Activated T-cell treated with anti-CD3 and anti-CD28 coated beads, Interleukin-2, amount 50 U/mL, for 24 hours (primary cell): ENCODE measurements at places on chromosomes 4 and X.
A peak's percentile ranks its signal among the peaks of the same experiment; 100 is the strongest.

GRCh38 chrX:43707812-43708548, 51.9 kb downstream of the MAOA start:
- no peak overlapping the region for H3K4me3 ChIP-seq
- no peak overlapping the region for H3K27ac ChIP-seq
- no peaks in the 10 kb centered on the region for H3K36me3 ChIP-seq
- H3K27me3 ChIP-seq = peaks cover 54% of the 10 kb centered on the region
- H3K4me1 ChIP-seq = no peaks in the 10 kb centered on the region

DNA sequence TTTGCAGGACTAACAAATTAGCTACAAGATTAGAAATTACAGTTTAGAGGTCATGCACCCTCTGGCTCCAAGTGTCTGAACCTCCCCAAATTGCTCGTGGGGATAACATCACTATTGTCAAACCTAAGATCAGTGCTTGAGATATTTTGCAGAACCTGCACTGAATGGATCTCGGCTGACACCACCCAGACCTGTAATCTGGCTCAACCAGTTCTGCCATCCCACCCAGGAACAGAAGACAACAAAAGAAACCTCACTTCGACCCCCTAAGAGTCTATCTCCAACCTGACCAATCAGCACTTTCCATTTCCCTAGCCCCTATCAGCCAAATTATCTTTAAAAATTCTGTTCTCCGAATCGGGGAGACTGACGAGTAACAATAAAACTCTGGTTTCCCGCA, 318.7 kb downstream of the NAP1L3 start:
- no peak overlapping the region for H3K4me3 ChIP-seq
- DNase-seq = no peak
- no peaks in the 10 kb centered on the region for H3K36me3 ChIP-seq

DNA sequence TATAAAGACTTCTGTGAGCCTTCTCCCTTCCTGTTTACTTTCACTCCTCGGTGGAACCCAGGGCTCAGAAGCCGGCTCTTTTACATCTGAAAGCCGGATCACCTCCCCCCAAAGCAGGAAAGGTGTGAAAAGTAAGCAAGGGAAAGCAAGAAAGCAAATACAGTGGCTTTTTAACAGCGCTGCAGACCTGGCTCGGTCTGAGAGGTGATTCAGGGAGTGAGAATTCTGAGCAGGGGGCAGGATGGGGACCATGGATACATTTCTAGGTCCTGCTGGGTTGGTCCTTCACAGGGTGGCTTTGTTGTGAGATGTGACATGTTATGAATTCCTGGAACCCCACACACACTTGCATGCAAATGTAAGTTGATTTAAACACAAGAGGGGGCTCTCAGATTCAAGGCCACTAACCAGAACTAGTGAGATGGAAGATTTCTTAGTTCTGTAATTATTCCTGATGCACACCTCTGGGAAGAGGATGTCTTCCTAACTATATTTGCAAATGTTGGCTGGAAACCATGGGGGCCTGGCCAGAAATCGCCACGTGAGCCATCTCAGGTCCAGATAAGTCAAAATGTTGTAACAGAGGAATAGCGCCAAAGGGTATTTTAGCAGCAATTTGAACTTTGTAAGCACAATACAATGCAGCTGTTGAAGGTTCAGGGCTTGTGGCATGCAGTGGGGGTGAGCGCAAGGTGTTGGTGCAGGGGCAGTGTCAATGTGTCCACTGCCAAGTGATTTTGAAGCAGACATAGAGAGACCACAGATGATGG, 670.1 kb upstream of the LCORL start:
- DNase-seq = no peak
- H3K27ac ChIP-seq = no peak overlapping the region
- no peaks in the 10 kb centered on the region for H3K36me3 ChIP-seq
- H3K4me3 ChIP-seq = no peak overlapping the region
- H3K27me3 ChIP-seq = peaks cover 6% of the 10 kb centered on the region

DNA sequence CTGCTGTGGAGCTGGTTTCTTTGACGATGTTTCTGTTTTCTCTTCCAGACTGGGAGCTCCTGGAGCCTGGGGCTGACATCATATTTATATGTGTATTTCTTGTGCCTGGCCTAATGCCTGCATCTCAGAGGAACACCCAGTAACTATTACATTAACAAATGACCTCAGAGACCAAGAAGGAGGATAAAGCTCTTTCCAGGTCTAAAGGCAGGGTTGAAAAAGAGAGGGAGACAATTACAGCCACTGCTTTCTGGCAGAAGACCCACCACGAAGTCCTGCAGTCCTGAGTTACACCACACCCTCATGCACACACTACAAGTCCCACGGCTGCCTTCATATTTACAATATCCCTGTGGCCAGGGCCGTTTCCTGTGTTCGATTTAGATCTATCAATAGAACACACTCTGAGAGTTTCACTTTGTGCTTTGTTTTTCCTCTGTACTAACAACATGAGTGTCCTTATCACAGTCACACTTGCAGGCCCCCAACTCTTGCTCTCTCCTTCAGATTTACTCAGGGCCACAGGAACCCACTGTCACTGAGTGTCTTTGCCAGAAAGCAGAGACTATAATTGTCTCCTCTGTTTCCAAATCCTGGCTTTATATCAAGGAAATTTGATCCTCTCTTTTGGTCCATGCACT, 535.5 kb downstream of the MID1IP1 start:
- peak overlapping the region; percentile 84 for H3K27ac ChIP-seq
- peaks cover 47% of the 10 kb centered on the region for H3K4me1 ChIP-seq
- H3K4me3 ChIP-seq = no peak overlapping the region
- DNase-seq = no peak
- peaks cover 22% of the 10 kb centered on the region for H3K27me3 ChIP-seq
- no peaks in the 10 kb centered on the region for H3K36me3 ChIP-seq

- H3K4me3 ChIP-seq = peak overlapping the region; percentile 94
- H3K36me3 ChIP-seq = peaks cover 51% of the 10 kb centered on the region
- H3K27ac ChIP-seq = peak overlapping the region; percentile 96
- DNase-seq = peak; percentile 53
- peaks cover 51% of the 10 kb centered on the region for H3K4me1 ChIP-seq
These were observed 1.4 kb downstream of the CD99 start for GRCh38 chrX:2692221-2693112.

DNA sequence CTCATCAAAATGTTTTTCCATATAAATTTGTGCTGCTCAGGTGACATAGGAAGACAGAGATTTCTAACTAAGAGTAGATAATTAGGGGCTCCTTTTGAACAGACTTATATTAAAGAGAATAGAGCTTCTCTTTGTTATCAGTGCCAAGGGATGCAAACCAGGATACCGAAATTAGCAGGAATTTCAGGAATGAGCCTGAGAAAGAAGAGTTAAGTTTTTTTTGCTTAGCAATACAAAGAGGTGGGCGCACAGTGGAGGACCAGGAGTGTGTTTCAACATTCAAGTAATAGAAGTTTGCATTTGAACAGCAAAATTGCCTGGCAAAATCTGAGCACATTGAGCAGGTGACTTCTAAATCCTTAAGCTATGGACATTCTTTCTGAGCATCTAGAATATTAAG, 541.3 kb downstream of the GBA3 start:
- no peak overlapping the region for H3K27ac ChIP-seq
- H3K4me3 ChIP-seq = no peak overlapping the region
- DNase-seq = no peak
- no peaks in the 10 kb centered on the region for H3K4me1 ChIP-seq

DNA sequence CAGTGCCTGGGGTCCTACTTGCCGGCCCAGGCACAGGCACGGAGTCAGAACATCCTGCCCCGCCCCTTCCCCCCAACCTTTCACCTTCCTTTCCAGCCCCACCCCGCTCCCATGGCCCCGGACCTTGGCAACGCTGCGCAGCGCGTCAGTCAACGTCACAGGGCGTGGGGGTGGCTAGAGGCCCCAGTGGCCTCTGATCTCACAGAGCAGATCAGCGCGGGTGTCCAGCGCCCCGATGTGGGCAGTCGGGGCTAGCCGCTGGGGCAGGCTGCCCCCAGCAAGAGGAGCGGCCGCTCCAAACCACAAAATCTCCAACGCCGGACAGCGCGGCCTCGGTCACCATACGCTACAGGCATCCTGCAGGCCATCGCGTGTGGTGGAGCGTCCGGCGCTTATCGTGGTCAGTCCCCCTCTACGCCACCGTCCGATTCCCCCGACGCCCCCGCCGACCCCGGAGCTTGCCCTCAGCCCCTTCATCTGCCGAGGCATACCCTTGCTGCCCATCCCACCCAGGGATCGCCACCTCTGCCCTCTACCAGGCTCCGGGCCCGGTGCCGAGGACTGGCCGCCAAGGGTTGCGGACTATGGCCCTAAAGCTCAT, 69.6 kb upstream of the APOOL start:
- DNase-seq = no peak
- no peaks in the 10 kb centered on the region for H3K36me3 ChIP-seq
- H3K27me3 ChIP-seq = peaks cover 16% of the 10 kb centered on the region

GRCh38 chrX:125150231-125150630, 169.4 kb upstream of the TEX13C start:
- no peak overlapping the region for H3K4me3 ChIP-seq
- peaks cover 6% of the 10 kb centered on the region for H3K27me3 ChIP-seq
- H3K4me1 ChIP-seq = no peaks in the 10 kb centered on the region

DNA sequence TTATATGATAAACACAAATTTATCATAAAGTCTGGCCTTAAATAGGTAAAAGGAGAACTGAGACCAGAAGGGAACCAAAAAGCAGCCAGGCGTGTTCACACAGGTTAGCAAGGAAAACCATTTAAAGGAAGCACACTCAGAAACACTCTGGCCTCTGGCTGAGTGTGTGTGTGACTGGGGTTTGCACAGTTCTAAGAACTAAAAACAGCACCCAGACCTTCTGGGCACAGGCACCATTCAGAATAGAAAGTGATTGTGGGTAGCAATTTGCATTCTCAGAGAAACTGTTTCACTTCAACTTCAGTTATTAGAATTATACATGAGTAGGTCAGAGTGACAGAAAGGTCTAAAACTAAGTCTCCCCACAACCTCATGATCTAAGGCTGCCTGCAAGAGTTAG, 10.0 kb downstream of the GPR82 start:
- H3K27ac ChIP-seq = peak overlapping the region; percentile 79
- DNase-seq = no peak
- no peaks in the 10 kb centered on the region for H3K36me3 ChIP-seq
- H3K4me1 ChIP-seq = peaks cover 26% of the 10 kb centered on the region
- peaks cover 16% of the 10 kb centered on the region for H3K27me3 ChIP-seq

GRCh38 chr4:3688018-3688998, 77.9 kb upstream of the ADRA2C start:
- no peaks in the 10 kb centered on the region for H3K27me3 ChIP-seq
- no peak overlapping the region for H3K27ac ChIP-seq
- H3K36me3 ChIP-seq = no peaks in the 10 kb centered on the region

- no peak for DNase-seq
- H3K4me3 ChIP-seq = no peak overlapping the region
- no peak overlapping the region for H3K27ac ChIP-seq
These were observed 1127.6 kb downstream of the ADGRL3 start for GRCh38 chr4:62327612-62328297.

GRCh38 chr4:156929386-156930105, 42.1 kb downstream of the PDGFC start:
- H3K4me1 ChIP-seq = no peaks in the 10 kb centered on the region
- no peaks in the 10 kb centered on the region for H3K36me3 ChIP-seq

DNA sequence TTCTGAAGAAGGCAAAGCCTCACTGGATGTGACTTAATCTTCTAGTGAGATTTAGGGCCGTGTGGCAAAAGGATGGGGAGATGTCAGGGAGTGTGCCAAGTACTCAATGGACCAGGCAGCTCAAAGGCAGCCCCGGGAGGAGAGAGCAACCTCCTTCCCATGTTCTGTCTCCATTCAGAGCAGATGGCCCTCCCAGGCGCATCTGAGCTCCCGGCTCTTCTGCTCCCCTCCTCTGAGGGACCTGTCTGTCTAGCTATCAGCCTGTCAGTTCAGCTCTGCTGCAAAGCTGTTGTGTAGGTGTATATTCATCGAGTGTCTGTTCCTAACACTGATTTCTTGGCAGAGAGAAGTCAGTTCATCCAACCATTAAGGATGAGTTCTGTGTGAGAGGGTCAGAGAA, 10.9 kb upstream of the PORCN start:
- H3K27ac ChIP-seq = no peak overlapping the region
- no peak overlapping the region for H3K4me3 ChIP-seq
- no peaks in the 10 kb centered on the region for H3K36me3 ChIP-seq
- DNase-seq = no peak

GRCh38 chr4:26757751-26758150, 102.9 kb upstream of the STIM2 start:
- peaks cover 14% of the 10 kb centered on the region for H3K36me3 ChIP-seq
- H3K27me3 ChIP-seq = no peaks in the 10 kb centered on the region
- no peak overlapping the region for H3K4me3 ChIP-seq
- H3K27ac ChIP-seq = no peak overlapping the region

- peaks cover 2% of the 10 kb centered on the region for H3K27me3 ChIP-seq
- DNase-seq = no peak
- H3K36me3 ChIP-seq = no peaks in the 10 kb centered on the region
- no peak overlapping the region for H3K4me3 ChIP-seq
- H3K27ac ChIP-seq = no peak overlapping the region
- no peaks in the 10 kb centered on the region for H3K4me1 ChIP-seq
These were observed 60.7 kb downstream of the EFHC2 start for GRCh38 chrX:44282753-44283152.

- peak overlapping the region; percentile 57 for H3K27ac ChIP-seq
- H3K4me3 ChIP-seq = no peak overlapping the region
- peak; percentile 41 for DNase-seq
- no peaks in the 10 kb centered on the region for H3K36me3 ChIP-seq
These were observed 8.7 kb downstream of the GUCY2F start for GRCh38 chrX:109472939-109473735.

DNA sequence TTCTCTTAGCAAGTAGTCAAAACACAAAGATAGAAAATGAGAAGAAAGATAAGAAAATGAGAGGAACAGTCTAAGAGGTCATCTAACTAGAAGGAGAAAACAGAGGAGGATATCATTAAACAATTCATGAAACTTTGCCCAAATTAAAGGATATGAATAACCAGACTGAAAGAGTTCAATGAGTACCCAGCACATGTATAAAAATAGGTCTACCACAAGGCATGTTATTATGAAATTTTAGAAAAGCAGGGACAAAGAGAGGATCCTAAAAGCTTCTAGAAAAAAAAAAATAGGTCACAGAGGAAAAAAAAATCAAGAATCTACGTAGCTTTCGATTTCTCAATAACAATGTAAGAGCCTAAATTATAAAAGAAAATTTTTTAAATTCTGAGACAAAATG, 118.5 kb downstream of the WDFY3 start:
- H3K36me3 ChIP-seq = no peaks in the 10 kb centered on the region
- DNase-seq = no peak
- H3K4me3 ChIP-seq = no peak overlapping the region
- no peaks in the 10 kb centered on the region for H3K27me3 ChIP-seq

GRCh38 chr4:148327683-148328082, 114.5 kb downstream of the NR3C2 start:
- H3K36me3 ChIP-seq = peaks cover 12% of the 10 kb centered on the region
- no peak for DNase-seq
- H3K4me3 ChIP-seq = no peak overlapping the region
- peaks cover 40% of the 10 kb centered on the region for H3K4me1 ChIP-seq
- no peaks in the 10 kb centered on the region for H3K27me3 ChIP-seq

GRCh38 chrX:140318296-140318695, 186.6 kb downstream of the SOX3 start:
- no peaks in the 10 kb centered on the region for H3K4me1 ChIP-seq
- no peak overlapping the region for H3K4me3 ChIP-seq
- H3K27me3 ChIP-seq = peaks cover 11% of the 10 kb centered on the region
